Kidney (tissue), 22 donors: ENCODE measurements at places on chromosomes 3 and 15. TPM values are rescaled to one million over a fixed set of nuclear protein-coding genes. Genes with fewer than 3 reads are reported as not detected.

- H3K27me3 ChIP-seq: no peaks in the 10 kb centered on the region
- no peak overlapping the region for H3K27ac ChIP-seq
- DNase-seq: no peak
- no peaks in the 10 kb centered on the region for H3K36me3 ChIP-seq
Measured at GRCh38 chr15:98202256-98202655, 241.8 kb downstream of the ARRDC4 start.

GRCh38 chr3:49428752-49429080 lies 408 bp downstream of the NICN1 start:
- no peaks in the 10 kb centered on the region for H3K4me1 ChIP-seq
- no peak for DNase-seq
- H3K36me3 ChIP-seq: no peaks in the 10 kb centered on the region
- H3K27ac ChIP-seq: peak overlapping the region; percentile 82
- no peaks in the 10 kb centered on the region for H3K27me3 ChIP-seq

- H3K36me3 ChIP-seq: no peaks in the 10 kb centered on the region
- no peak overlapping the region for H3K4me3 ChIP-seq
- DNase-seq: no peak
- no peaks in the 10 kb centered on the region for H3K4me1 ChIP-seq
- H3K27ac ChIP-seq: no peak overlapping the region
- no peaks in the 10 kb centered on the region for H3K27me3 ChIP-seq
Measured at GRCh38 chr15:55789066-55789660, 46.2 kb upstream of the PRTG start.

The LMOD3 gene
- total RNA-seq: 0.09 TPM

DNA sequence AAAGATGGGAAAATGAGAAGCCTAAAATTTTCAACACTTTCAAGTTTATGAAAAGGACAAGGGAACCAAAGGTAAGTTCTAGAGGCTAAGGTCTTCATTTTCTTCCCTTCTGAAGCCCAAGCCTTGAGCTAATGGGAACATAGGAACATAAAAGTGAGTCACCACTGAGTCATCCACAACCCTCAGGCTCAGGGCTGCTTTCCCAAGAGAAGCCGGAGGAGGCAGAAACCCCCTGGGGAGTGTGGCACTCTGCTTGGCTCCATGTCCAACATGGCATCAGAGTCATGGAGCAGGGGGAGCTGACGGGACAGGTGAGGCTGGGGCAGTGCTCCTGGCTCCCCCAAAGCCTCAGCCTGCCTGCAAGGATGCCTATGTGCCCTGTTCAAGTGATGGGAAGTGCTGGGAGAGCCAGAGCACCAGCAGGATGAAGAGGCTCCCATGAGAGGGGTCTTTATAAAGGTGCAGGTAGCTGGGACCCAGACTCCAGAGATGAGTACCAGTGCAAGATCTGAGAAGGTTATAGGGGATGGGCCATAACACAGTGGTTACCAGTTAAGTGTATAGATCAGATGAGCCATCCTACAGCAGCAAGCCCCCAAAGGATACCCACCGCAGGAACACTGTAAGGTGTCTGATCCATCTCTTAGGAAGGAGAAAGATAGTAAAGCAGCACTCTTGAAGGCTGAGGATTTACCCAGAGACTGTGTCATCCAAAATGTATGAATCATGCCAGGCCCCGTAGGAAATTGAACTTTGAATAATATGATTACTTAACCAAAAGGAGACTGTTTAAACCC lies 31.8 kb upstream of the RYR3 start:
- no peaks in the 10 kb centered on the region for H3K4me1 ChIP-seq
- no peaks in the 10 kb centered on the region for H3K36me3 ChIP-seq
- H3K4me3 ChIP-seq: no peak overlapping the region
- H3K27me3 ChIP-seq: no peaks in the 10 kb centered on the region

The CGNL1 gene
- 81.5 TPM for total RNA-seq

The WDR72 gene
- 55.7 TPM for total RNA-seq

GRCh38 chr3:10555263-10555662 lies 49.9 kb upstream of the ATP2B2 start:
- no peaks in the 10 kb centered on the region for H3K4me1 ChIP-seq
- H3K36me3 ChIP-seq: no peaks in the 10 kb centered on the region
- no peak overlapping the region for H3K27ac ChIP-seq
- no peak for DNase-seq
- H3K27me3 ChIP-seq: no peaks in the 10 kb centered on the region
- no peak overlapping the region for H3K4me3 ChIP-seq

- no peaks in the 10 kb centered on the region for H3K27me3 ChIP-seq
- peaks cover 21% of the 10 kb centered on the region for H3K4me1 ChIP-seq
- no peaks in the 10 kb centered on the region for H3K36me3 ChIP-seq
- no peak overlapping the region for H3K27ac ChIP-seq
- no peak for DNase-seq
- no peak overlapping the region for H3K4me3 ChIP-seq
Measured at GRCh38 chr3:72818905-72819304, 29.3 kb downstream of the SHQ1 start.

DNA sequence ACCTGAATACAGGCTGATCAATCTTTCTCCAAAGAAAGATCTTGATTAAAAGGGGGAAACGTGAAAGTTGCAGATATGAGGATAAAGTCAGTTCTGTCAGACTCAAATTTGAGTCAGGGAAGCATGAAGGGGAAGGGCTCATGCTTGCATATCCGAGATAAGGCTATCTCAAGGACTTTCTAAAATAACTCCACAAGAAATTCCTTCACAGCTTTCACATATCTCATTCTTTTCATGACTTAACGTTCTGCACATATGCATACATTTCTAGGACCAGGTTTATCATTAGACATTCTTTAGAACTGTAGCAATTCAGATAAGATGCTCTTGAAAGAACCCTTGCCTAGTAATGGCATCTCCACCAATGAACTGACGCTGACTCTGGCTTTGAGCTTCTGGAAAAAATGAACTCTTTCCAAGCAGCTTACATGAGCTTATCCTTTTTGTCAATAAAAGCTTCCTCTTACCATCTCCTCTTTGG lies 15.9 kb downstream of the SH3GL3 start:
- DNase-seq: no peak
- no peaks in the 10 kb centered on the region for H3K36me3 ChIP-seq
- no peak overlapping the region for H3K27ac ChIP-seq
- H3K27me3 ChIP-seq: no peaks in the 10 kb centered on the region
- H3K4me1 ChIP-seq: no peaks in the 10 kb centered on the region
- H3K4me3 ChIP-seq: no peak overlapping the region

The TMCO5A gene
- total RNA-seq: not detected

The ACTRT3 gene
- 2.9 TPM for total RNA-seq

GRCh38 chr3:157067114-157067513 lies 92.8 kb downstream of the CCNL1 start:
- H3K36me3 ChIP-seq: no peaks in the 10 kb centered on the region
- H3K4me1 ChIP-seq: peaks cover 2% of the 10 kb centered on the region
- no peak overlapping the region for H3K27ac ChIP-seq
- H3K4me3 ChIP-seq: no peak overlapping the region

DNA sequence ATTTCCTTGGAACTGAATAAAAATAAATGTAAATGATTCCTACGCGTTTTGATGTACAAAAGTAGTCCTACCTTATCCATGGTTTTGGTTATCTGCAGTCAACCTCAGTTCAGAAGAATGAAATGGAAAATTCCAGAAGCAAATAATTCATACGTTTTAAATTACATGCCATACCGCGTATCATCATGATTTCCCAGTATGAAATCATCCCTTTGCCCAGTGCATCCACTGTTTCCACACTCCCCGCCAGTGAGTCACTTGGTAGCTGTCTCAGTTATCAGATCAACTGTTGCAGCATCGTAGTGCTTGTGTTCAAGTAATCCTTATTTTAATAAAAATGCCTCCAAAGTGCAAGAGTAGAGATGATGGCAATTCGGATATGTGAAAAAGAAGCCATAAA lies 9.1 kb upstream of the MFSD1 start:
- H3K4me1 ChIP-seq: no peaks in the 10 kb centered on the region
- H3K27ac ChIP-seq: no peak overlapping the region
- no peak overlapping the region for H3K4me3 ChIP-seq
- H3K36me3 ChIP-seq: no peaks in the 10 kb centered on the region

The AP3B2 gene
- 4.7 TPM for total RNA-seq

DNA sequence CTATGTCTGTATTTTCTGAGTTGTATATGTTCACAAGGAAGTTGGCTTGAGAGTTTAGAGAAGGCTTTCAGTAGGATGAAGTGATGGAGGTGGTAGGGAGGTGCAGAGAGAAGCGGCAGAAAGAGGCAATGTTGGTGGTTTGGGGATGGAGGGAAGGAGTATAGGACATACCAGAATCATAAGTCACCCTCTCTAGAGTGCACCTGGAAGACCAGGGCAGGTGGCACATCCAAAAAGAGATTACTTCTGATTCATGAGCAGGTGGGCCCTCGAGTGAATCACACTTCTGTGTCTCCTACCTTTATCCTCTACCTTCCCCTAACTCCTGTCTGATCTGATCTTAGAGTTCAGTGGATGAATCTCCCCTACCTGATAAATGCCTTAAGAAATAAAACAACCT lies 41.8 kb upstream of the MRPL3 start:
- no peaks in the 10 kb centered on the region for H3K4me1 ChIP-seq
- no peak overlapping the region for H3K27ac ChIP-seq
- no peaks in the 10 kb centered on the region for H3K36me3 ChIP-seq
- H3K27me3 ChIP-seq: no peaks in the 10 kb centered on the region
- no peak for DNase-seq

The TP63 gene
- total RNA-seq: 1.1 TPM

The WNT5A gene
- total RNA-seq: 9.9 TPM

The WDR49 gene
- total RNA-seq: 1.0 TPM

The ADAMTSL3 gene
- total RNA-seq: 23.4 TPM

DNA sequence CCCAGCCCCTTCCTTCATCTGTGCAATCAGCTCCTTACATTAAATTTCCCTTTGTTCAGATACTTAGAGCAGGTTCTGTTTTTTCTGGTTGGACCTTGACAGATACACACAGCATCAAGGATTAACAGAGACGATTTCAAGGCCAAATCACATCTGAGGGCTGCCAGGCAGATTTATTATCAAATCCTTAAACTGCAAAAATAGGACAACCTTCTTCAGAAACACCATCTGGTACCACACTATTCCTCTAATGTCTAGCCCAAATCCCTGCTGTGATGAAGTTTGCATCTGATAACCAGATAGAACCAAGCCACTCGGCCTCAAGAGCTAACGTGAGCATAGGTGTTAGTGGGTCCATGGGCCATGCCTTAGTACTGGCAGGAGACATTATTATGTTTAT lies 250.7 kb upstream of the PROK2 start:
- H3K36me3 ChIP-seq: no peaks in the 10 kb centered on the region
- H3K27ac ChIP-seq: no peak overlapping the region
- no peak for DNase-seq
- H3K27me3 ChIP-seq: no peaks in the 10 kb centered on the region
- H3K4me1 ChIP-seq: no peaks in the 10 kb centered on the region

- H3K36me3 ChIP-seq: no peaks in the 10 kb centered on the region
- no peak within 1 kb of the TSS for H3K27ac ChIP-seq
- H3K4me1 ChIP-seq: no peaks in the 10 kb centered on the region
- H3K27me3 ChIP-seq: no peaks in the 10 kb centered on the region
- no peak for DNase-seq
Measured at GRCh38 chr15:42020713-42021273, at the start of gene PLA2G4E. TSS of gene PLA2G4E (minus strand) at chr15:42021042. CDS start at chr15:42021030, 12 bp downstream.

DNA sequence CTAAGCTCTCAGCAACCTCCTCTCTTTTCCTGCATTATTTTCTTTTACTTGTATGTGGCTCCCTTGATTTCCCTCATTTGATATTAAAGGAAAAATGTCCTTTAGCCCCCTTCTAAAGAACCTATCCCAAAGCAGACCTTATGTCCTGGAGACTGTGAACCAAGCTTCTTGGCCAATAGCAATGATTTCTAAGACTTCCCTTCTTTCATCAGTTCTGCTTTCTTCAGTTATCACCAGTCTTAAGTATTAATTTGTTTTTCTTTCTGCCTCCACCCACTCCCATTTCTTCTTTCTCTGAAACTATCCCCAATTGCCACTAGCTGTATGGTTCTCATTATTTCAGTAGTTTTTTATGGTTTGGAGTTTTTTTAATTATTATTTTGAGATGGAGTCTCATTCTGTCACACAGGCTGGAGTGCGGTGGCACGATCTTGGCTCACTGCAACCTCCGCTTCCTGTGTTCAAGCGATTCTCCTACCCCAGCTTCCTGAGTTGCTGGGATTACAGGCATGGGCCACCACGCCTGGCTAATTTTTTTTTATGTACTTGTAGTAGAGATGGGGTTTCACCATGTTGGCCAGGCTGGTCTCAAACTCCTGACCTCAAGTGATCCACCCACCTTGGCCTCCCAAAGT lies 12.1 kb downstream of the TMOD3 start:
- H3K4me1 ChIP-seq: peaks cover 37% of the 10 kb centered on the region
- DNase-seq: no peak
- no peak overlapping the region for H3K27ac ChIP-seq
- no peaks in the 10 kb centered on the region for H3K27me3 ChIP-seq
- H3K4me3 ChIP-seq: no peak overlapping the region

- no peak overlapping the region for H3K27ac ChIP-seq
- H3K36me3 ChIP-seq: no peaks in the 10 kb centered on the region
- DNase-seq: no peak
Measured at GRCh38 chr3:79103307-79103706, 664.5 kb downstream of the ROBO1 start.

- no peak for DNase-seq
- no peaks in the 10 kb centered on the region for H3K4me1 ChIP-seq
- H3K27ac ChIP-seq: no peak overlapping the region
- no peaks in the 10 kb centered on the region for H3K27me3 ChIP-seq
- no peak overlapping the region for H3K4me3 ChIP-seq
- H3K36me3 ChIP-seq: no peaks in the 10 kb centered on the region
Measured at GRCh38 chr3:23071296-23071695, 131.8 kb upstream of the UBE2E2 start.

GRCh38 chr3:25783661-25784512 lies 644 bp upstream of the NGLY1 start:
- no peaks in the 10 kb centered on the region for H3K36me3 ChIP-seq
- H3K27me3 ChIP-seq: no peaks in the 10 kb centered on the region
- DNase-seq: peak; percentile 91
- H3K4me1 ChIP-seq: peaks cover 19% of the 10 kb centered on the region

- H3K36me3 ChIP-seq: no peaks in the 10 kb centered on the region
- H3K27me3 ChIP-seq: no peaks in the 10 kb centered on the region
- no peaks in the 10 kb centered on the region for H3K4me1 ChIP-seq
- H3K4me3 ChIP-seq: no peak overlapping the region
- DNase-seq: no peak
Measured at GRCh38 chr3:108475220-108475782, 35.1 kb downstream of the MYH15 start.
